Activated naive CD8-positive, alpha-beta T cell treated with anti-CD3 and anti-CD28 coated beads, Interleukin-2, amount 10 ng/mL, durations not matched to agents 7 days and 5 days (primary cell): ENCODE measurements at places on chromosomes 3 and 15.

DNA sequence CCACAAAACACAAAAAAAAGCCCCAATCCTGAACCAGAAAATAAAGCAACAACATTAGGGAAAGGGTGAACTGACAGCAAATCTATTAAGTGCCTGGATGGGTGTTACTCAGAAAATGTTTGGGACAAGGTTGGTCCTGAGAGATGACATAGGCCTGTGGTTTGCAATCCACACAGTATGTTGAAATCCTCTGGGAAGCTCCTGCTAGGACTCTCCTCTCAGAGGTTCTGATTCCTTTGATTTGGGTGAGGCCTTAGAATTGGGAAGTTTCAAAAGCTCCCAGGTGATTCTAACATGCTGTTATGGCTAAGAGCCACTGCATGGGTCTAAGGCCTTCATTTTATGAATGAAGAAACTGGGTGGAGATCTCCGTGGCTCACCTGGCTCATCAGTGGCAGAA, 18.4 kb downstream of the CLDN1 start:
- no peak overlapping the region for H3K4me3 ChIP-seq
- no peaks in the 10 kb centered on the region for H3K36me3 ChIP-seq
- DNase-seq, result no peak
- H3K27ac ChIP-seq, result no peak overlapping the region

- no peaks in the 10 kb centered on the region for H3K4me1 ChIP-seq
- no peaks in the 10 kb centered on the region for H3K36me3 ChIP-seq
- peak; percentile 35 for DNase-seq
- no peak overlapping the region for H3K27ac ChIP-seq
Measured at GRCh38 chr3:65342084-65342683, 654.4 kb upstream of the ADAMTS9 start.

GRCh38 chr3:23987356-23987755, 42.3 kb downstream of the NR1D2 start:
- H3K4me3 ChIP-seq, result no peak overlapping the region
- H3K27me3 ChIP-seq, result no peaks in the 10 kb centered on the region
- H3K36me3 ChIP-seq, result peaks cover 2% of the 10 kb centered on the region
- H3K27ac ChIP-seq, result no peak overlapping the region
- H3K4me1 ChIP-seq, result peaks cover 9% of the 10 kb centered on the region
- no peak for DNase-seq

- no peaks in the 10 kb centered on the region for H3K27me3 ChIP-seq
- H3K4me3 ChIP-seq, result no peak overlapping the region
- peak overlapping the region; percentile 61 for H3K27ac ChIP-seq
- no peak for DNase-seq
- peaks cover 19% of the 10 kb centered on the region for H3K4me1 ChIP-seq
Measured at GRCh38 chr3:122674339-122674738, 6.3 kb upstream of the PARP14 start.
